ENCODE measurements at places on chromosomes 7 and 10.

GRCh38 chr10:129055986-129056385 is 411.1 kb upstream of the MGMT start:
- DNase-seq: no peak

DNA sequence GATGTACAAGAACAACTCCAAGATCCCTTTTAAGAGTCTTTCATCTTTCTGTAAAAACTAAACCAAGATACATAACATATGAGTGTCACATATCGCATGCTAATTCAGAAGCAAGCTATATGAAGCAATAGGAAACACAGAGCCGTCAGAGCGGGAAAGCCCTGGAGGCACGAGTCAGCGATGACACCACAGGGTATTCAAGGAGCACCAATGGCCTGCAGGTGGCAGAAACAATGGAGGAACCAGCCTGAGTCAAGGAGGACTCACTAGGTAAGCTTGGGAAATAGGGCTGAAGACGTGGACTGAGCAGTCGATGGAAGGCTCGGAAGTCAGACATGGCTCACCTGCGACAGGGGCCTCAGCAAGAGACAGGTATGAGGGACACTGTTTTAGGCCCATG is 214.4 kb downstream of the FAM107B start:
- DNase-seq: peak; percentile 69

DNA sequence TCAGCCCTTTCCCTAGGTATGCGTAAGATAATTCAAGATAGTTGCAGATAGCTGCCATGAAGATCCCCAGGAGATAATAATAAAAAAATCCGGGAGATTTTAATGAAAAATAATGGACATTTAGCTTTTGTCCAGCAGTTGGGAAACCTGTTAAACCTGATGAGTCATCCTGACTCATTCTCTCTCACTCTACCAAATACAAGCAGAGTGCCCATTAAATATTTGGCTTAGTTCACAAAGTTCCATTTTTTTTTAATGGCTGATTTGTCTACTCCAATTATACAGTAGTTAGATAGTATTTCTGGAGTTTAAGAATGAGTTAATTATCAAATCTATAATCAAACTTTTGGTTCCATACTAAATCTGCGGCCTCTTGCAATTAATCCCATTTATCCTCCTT is 2.1 kb upstream of the SHTN1 start:
- DNase-seq: no peak

- DNase-seq: no peak
Measured at GRCh38 chr10:116766241-116766827, 24.0 kb upstream of the HSPA12A start.

DNA sequence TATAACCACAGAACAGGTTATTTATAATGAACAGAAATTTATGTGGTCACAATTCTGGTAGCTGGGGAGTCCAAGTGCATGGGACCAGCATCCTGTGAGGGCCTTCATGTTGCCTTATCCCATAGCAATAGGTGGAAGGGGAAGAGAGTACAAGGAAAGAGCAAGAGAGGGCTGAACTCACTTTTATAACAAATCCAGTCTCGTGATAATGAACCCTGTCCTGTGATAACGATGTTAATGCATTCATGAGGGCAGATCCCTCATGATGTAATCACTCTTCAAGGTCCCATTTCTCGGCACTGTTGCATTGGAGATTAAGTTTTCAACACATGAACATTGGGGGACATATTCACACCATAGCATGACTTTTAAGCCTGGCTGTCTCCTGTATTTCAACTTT is 27.4 kb upstream of the CCDC7 start:
- DNase-seq: no peak

DNA sequence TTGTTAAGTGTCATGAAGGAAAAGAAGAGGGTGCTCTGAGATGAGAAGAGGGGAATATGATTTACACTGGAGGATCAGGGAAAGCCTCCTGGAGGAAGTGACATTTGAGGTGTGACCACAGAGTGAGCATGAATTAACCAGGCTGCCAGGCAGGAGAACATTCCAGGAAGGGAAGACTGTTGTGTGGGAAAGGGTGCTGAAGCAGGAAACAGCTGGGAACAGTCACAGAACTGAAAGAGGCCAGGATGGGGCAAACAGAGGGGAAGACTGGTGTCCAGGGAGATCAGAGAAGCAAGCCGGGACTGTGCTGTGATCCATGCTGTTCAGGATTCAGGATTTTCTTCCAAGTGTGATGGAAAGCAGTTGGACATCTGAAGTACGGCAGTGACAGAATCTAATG is 14.9 kb downstream of the HIPK2 start:
- DNase-seq: no peak

- no peak for DNase-seq
Measured at GRCh38 chr10:125940515-125940914, 44.2 kb downstream of the FANK1 start.

DNA sequence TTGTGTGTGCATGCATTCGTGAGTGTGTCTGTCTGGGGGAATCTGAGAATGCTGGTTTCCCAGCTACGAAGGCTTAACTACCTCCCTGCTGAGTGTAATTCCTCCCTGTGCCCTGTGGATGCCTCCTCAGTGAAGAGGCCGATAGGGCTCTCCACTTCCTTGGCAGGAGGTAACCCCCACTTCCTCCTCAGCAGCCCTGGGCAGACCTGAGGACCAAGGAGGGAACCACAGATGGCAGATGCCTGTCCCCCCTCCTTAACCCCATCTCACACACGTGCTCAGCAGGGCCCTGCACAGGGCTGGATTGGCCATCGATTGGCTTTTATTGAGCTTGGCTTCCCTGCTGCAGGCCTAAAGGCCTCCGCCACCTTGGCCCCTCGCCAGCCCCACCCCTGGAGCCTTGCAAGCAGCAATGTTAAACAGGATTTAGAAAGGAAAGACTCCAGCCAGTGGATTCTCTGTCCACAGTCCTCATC is 45.6 kb upstream of the LRRC4 start:
- DNase-seq: no peak

DNA sequence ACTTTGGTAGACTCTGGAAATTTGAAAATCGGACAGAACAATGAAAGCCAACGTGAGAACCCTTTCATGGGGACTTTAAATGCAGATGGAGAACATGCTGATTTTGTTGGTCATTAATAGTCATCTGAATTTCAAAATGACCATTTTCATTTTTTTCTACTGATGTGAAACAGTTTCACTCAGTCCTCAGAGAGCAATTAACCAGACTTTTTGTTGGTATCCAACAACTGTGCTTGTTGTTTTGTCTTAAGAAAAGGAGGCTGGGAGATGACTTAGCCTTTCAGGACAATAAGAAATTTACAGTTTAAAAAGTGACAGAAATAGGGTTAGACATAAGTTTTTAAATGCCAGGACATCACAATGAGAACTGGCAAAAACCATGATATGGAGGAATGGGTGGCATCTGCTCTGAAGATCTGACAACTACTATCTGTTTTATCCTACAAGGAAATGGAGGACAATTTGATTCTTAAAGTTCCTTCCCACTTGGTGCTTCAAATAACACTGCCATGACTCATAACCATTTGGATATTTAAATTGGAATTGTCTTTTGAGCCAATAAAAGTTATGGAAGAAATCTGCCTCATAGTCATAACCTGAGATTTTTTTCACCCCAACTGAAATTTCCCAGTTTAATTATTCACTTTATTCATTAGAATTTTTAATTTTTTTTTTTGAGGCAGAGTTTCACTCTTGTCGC is 87.2 kb upstream of the HPS1 start:
- no peak for DNase-seq

- no peak for DNase-seq
Measured at GRCh38 chr10:123869020-123869414, 22.6 kb downstream of the CPXM2 start.

GRCh38 chr10:4663162-4663992 is 162.6 kb upstream of the AKR1E2 start:
- no peak for DNase-seq

DNA sequence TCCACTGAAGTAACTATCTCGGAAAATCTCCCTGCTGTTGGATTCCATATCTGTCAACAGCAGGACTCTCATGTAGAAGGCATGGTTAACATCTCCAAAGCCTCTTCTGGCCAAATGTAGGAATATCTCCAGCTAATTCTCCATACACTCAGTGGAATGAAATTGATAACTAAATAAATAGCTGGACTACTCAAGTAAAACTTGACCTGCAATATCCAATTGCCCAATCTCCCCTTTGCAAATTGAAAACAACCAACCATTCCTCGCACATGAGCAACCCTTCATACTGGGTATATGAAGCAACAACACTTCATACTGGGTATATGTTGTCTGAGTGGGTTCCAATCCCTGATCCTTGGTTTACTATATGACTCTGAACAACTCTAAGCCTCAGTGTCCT is 105.4 kb upstream of the KMT2E start:
- no peak for DNase-seq

GRCh38 chr7:84195295-84196060 is 889 bp upstream of the SEMA3A start:
- no peak for DNase-seq

- no peak for DNase-seq
Measured at GRCh38 chr7:113207441-113207840, 89.1 kb upstream of the SMIM30 start.

GRCh38 chr7:148434181-148434757 is 156.3 kb upstream of the C7orf33 start:
- DNase-seq: no peak

GRCh38 chr7:73606801-73607691 is 17.3 kb downstream of the MLXIPL start:
- DNase-seq: peak; percentile 51

- DNase-seq: no peak
Measured at GRCh38 chr7:31782411-31782991, 95.5 kb downstream of the PPP1R17 start.

DNA sequence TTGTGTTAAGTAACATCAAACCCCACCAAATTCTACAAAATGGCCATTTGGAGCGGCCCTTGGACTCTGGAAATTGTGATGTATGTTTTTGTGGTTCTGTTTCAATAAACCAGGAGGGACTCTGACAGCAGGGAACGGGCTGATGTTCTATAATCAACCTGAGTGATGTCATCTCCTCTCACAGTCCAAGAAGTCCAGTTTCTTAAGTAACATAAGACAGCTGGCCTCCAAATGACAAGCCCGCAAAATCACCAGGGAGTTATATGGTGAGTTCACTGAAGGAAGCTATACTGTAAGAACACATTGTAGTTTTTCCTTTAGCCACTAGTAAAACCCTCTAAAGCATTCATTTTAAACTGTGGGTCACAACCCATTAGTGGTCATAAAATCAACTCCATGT is 34.0 kb downstream of the GOT1 start:
- no peak for DNase-seq

DNA sequence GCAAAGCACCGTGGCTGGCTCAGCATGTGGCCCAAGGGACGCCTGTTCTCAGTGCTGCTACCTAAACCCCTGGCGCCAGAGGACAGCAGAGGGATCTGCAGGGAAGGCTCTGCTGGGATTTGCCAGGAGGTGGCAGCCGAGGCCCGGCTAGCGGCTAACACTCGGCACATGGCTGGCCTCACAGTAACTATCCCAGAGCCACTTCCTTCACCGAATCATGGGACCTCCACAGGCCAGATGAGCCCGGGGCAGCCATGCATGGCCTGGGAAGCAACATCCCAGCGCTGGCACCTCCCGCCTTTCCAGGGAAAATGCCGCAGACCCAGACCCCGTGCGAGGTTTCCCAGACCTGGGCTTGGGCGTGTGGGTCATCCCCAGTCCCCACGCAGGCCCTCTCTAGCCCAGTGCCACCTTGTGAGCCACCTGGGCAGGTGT is 36.4 kb downstream of the DPYSL4 start:
- DNase-seq: peak; percentile 68

- no peak for DNase-seq
Measured at GRCh38 chr7:151244196-151244840, 4.2 kb downstream of the SMARCD3 start.

DNA sequence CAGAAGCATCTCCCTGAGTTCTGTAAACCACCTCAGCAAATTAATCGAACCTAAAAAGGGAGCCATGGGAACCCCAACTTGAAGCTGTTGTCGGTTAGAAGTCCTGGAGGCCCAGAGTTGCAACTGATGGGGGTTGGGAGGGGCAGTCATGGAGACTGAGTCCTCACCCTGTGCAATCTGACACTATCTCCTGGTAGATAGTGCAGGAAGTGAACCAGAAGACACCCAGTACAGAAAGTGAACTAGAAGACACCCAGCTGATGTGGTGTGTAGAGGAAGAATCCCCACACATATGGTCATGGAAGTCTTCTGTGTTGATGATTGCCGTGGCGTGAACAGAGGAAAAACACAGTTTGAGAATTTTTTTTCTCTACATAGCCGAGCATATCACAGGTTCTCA is 58.8 kb upstream of the SRRM3 start:
- no peak for DNase-seq

DNA sequence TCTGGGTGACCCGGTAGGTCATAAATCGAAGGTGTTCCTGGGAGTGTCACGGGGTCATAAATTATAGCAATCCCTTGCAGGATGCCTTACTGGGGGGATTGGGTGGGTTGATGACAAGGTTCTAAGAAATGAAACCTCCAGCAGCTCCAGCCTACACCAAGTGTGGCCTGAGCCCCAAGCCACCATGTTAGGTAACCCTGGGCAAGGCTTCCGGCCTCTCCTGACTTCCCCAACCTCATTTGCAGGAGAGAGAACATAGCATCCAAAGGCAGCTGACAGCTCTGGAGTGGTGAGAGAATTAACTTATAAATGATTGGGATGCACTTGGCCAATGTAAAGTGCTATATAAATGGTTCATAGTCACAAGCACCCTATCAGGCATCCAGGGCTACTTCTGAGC is 52.8 kb upstream of the TMEM273 start:
- no peak for DNase-seq

DNA sequence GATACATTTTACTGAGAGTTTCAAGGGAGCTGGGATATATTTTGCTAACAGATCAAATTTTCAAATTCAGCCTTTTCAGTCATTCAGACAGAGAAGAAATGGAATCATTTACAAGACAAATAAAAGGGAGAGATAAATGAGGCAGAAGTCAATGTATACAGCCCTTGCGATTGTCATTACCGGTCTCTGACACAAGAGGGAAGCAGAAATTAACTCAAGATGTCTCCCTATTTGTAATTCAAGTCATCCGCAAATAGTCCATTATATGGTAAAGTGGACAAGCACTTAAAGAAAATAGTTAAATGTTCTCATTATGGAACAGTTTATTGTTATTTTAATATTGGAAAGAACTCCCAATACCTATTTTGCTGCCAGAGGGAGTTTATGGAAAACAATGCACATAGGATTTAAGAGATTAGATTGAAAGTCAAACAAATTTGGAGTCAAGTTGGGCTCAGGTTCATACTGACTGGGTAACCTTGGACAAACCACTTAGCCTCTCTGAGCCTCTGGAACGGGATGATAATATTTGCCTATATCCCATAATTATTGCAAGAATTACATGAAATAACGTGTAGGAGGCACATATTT is 89.3 kb upstream of the PRKCQ start:
- no peak for DNase-seq

- no peak for DNase-seq
Measured at GRCh38 chr10:14476641-14477407, 146.1 kb upstream of the FRMD4A start.

GRCh38 chr7:134730411-134730829 is 49.0 kb upstream of the CALD1 start:
- DNase-seq: no peak

DNA sequence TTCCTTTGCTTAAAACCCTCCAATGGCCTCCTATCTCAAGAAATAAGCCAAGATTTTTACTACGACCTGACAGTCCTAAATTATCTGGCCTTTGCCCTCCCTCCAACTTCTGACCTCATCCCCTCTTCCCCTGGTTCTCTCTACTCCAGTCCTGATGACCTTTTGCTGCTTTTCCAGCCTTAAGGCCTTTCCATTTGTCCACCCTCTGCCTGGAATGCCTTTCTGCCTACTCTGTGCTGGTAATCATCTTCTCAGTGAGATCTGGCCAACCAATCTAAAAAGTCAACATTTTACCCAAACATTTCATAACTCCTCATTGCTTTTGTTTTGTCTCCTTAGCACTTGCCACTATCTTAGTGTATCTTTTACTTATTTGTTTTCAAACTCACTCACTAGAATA is 75.7 kb downstream of the VPS41 start:
- DNase-seq: no peak
